CD4-positive, alpha-beta T cell treated with Interleukin-21 for 1 hour (primary cell): ENCODE measurements at places on chromosomes 7 and 10.

GRCh38 chr10:21521751-21522533, 3.5 kb downstream of the SKIDA1 start:
- no peak for DNase-seq

GRCh38 chr10:33106767-33107166, 148.7 kb upstream of the ITGB1 start:
- DNase-seq, result no peak

- DNase-seq, result no peak
Observed at GRCh38 chr7:15236952-15237351, 324.9 kb downstream of the AGMO start.

- no peak for DNase-seq
Observed at GRCh38 chr7:156374335-156374734, 266.2 kb upstream of the RNF32 start.

- DNase-seq, result no peak
Observed at GRCh38 chr10:88911116-88911515, 31.1 kb downstream of the STAMBPL1 start.

DNA sequence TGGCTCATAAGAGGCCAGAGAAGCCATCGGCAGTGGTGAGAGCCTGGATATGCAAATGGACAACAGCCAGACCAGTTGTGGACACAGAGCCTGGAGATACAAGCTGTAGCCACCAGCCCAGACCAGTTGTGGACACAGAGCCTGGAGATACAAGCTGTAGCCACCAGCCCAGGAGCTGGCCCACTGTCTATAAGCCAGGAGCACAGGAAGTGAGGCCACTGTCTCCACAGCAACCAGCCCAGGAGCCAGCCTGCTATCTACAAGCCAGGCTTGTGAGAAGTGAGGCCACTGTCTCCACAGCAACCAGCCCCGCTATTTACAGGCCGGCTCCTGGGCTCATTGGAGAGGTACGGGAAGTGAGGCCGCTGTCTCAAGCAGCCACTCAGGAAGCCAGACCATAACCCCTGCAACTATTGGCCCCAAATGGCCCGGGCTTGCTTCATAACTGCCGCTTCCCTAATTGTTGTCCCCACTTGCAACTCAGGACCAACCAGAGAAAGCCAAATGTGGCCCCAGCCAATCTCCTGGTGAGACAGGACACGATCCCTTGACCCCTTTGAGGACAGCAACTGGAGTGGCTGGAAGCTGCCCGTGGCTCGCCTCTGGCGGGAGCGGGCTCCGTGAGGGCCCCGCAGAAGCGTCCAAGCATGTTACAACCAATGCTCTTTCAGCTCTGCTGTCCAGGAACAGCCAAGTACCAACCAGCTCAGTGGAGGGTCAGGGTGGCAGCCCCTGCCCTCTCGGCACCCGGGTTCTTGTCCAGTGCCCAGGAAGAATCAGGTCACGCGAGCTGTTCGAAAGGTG, 44.1 kb upstream of the CNPY1 start:
- DNase-seq, result peak; percentile 43

- DNase-seq, result peak; percentile 95
Observed at GRCh38 chr7:138752518-138753149, 45.2 kb upstream of the TMEM213 start.

DNA sequence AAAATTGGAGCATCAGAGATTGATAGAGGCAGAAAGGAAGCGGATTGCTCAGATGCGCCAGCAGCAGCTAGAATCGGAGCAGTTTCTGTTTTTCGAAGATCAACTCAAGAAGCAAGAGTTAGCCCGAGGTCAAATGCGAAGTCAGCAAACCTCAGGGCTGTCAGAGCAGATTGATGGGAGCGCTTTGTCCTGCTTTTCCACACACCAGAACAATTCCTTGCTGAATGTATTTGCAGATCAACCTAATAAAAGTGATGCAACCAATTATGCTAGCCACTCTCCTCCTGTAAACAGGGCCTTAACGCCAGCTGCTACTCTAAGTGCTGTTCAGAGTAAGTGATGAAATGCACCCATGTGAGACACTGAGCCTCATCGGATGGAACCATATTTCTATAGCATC, 33.1 kb downstream of the STAMBPL1 start:
- DNase-seq, result no peak

- DNase-seq, result no peak
Observed at GRCh38 chr7:101165958-101166647, 734 bp upstream of the VGF start.

DNA sequence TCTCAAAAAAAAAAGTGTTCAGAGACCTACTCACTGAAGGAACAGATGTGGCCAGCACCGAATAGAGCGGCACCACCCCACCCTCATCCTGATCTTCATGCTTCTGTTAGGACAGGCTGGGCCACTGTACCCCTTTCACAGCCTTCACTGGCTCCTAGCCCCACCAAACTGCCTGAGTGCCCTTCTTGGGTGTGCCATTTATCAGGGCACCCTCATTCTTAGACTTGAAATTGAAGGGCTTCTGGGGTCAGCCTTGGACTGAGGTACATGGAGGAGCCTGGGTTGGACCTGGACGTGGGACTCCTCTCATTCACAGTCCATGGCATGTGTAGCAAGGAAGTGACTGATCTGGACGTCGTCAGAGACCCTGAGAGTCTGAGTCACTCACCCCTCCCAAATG, 190.3 kb downstream of the COBL start:
- no peak for DNase-seq

DNA sequence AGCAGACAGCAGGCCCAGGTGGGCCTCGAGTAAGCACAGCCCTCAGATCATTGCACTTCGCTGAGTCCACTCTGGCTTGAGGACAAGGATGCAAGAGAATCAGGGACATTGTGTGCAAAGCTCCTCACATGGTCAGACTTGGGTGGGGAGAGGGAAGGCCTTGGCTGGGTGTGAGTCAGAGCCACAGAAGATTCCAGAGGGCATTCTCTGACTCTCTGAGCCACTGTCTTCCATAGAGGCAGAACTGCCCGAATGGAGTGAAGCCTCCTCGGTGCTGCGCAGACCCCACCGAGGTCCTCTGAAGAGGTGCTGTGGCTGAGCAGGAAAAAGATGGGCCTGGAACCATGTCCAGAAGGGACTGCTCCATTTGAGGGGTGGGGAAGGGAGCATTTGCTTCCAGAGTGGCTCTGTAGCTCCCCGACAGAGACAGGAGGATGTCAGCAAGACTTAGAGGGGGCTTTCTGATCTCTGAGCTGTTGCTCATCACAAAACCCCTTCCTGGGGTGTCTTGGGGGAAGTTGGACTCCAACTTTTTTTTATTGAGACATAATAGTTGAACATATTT, 120.8 kb downstream of the PTPN20 start:
- DNase-seq, result no peak

DNA sequence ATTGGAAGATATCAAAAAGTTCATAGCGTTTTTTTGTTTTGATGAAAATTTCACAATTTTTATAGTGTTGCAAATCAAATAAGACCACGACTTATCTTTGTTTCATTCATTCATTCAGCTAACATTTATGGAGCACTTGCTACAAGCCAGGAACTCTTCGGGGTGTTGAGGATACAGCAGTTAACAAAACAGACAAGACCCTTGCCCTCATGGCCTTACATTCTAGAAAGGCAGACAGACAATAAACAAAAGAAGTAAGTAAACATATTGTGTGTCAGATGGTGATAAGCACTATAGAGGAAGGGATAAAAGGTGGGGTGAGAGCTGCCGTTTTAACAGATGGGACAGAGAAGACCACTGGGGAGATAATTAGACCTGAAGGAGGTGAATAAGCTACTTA, 41.6 kb upstream of the GSAP start:
- no peak for DNase-seq

DNA sequence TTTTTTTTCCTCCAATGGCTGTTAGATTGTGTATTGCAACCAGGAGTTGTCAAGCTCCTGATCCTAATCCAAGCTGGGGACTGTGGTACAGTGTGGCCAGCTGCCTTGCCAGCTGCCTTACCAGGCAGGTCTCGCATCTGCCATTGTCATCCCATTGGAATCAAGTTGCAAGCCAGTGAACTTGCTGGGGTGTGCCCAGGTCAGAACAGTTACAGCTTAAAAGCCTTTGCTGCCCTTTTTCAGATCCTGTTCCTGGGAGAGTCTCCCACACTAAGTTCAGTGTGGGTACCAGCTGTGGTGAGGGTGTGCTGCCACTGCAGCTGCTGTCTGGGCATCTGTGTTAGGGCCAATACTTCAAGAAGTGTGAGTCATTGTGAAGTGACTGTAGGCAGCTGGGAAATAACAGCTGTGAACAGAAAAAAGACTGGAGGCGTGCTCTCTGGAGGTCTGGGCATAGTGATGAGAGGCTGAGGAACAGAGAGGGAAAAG, 72.8 kb downstream of the CCNY start:
- no peak for DNase-seq

DNA sequence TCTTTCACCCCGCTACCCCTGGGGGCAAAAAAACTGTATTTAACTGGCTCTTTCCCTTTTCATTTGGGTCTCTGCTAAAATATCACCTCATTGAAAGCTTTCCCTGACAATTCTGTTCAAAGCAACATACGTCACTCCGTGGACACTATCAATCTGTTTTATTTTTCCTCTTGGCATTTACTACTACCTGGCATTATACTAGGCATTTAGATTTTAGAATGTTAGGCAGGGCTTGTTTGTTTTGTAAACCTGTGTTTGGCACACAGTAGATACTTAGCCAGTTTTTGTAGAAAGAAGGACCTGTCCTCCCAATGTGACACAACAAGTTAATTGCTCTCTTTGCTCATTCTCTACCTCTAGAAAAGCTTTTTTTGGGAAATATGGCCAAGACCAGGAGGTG, 26.5 kb upstream of the PDK4 start:
- DNase-seq, result no peak

DNA sequence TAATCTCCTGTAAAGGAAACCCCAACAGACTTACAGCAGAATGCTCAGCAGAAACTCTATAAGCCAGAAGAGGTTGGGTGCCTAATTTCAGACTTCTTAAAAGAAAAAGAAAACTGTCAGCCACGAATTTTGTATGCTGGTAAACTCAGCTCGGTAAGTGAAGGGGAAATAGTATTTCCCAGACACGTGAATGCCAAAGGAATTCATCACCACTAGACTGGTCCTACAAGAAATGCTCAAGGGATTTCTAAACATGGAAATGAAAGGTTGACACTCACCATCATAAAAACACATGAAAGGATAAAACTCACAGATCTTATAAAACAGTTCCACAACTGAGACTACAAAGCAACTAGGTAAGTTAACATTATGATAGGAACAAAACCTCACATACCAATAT, 68.6 kb downstream of the GLCCI1 start:
- DNase-seq, result no peak

DNA sequence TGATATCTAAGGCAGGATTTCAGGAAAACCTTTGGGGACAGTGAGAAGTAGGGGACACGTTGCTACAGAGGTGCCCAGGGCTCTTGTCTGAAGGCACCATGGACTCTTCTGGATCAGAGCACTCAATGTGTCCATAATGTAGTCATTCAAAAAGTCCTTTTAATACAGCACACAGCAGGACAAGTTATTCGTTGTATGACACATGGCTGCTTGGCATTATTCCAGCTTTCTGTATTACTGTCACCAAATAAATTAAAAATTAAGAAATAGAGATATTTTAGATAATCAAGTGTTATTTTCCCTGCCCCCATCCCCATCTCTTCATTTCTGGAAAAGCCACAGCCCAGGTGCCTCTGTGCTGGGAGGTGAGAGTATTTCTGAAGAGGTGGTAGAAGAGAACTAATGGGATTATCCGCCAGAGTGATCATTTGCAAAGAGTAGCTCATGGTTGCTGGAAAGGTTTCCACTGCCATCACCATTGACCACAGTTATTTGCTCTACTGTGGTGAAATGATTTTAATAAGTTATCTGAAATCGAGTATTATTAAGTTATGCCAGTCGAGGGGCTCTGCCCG, 83.0 kb downstream of the CXCL12 start:
- no peak for DNase-seq

- DNase-seq, result no peak
Observed at GRCh38 chr7:28088032-28088431, 92.6 kb downstream of the JAZF1 start.

- DNase-seq, result no peak
Observed at GRCh38 chr7:83468251-83468739, 180.6 kb downstream of the SEMA3E start.

DNA sequence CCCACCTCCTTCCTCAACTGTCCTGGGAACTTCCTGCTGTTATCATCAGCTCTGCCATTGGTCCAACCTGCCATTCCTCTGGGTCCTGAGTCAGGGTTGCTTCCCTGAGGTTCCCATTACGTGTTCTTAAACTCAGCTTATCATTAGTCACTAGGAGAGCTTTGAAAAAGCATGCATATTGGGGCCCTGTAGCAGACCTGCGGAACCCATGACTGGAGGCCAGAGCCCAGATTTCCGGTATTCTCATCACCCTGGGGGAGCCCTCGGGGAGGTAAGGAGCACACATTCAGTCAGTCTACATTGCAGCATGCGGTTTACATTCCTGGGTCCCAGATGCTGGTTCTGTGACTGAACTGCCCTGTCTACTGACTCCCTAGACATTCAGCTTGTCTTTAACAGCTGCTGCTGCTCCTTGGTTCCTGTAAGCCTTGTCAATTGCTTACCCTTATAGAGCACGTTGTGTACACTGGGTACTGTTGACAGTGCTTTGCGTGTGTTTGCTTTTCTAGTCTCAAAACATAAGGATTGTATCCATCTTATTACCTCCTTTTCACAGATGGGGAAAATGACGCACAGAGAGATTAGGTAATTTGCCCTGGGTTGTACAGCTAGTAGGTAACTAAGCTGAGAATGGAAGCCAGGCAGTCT, 12.8 kb downstream of the CDHR3 start:
- DNase-seq, result no peak

- DNase-seq, result no peak
Observed at GRCh38 chr7:42597300-42597699, 314.6 kb downstream of the C7orf25 start.

DNA sequence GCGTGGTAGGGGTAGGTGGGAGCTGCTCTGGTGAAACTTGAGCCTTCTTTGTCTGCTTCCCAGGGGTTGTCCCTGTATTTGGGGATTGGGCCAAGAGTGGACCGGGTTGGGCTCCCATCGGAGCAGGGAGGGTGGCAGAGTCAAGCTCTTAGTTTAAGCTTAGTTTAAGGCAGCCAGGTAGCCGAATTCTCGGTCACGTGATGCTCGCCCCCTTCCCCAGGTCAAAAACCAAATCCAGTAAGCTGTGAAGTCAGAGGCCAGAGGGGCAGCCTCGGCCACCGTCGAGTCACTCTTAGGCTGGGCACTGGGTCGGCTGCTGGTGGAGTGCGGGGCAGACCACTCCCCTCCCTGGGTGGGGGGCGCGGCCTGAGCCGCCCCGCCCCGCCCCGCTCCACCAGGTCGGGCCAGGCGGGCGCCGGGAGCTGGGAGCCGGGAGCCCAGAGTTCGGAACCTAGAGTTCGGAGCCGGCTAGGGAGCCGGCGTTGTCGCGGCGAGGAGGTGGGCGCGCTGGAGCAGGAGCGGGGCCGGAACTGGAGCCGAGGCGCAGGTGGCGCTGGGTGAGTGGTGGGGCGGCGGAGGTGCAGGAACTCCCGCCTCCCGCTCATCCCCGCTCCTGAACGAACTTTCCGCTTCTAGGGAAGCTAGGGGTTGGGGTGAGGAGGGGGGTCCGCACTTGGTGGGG, 2.8 kb upstream of the LZTS2 start:
- peak; percentile 29 for DNase-seq

GRCh38 chr7:28230261-28230660, 49.7 kb upstream of the JAZF1 start:
- no peak for DNase-seq
